CD4-positive, alpha-beta T cell treated with Interleukin-10 for 1 hour (primary cell): ENCODE measurements at places on chromosomes 1 and 21.

DNA sequence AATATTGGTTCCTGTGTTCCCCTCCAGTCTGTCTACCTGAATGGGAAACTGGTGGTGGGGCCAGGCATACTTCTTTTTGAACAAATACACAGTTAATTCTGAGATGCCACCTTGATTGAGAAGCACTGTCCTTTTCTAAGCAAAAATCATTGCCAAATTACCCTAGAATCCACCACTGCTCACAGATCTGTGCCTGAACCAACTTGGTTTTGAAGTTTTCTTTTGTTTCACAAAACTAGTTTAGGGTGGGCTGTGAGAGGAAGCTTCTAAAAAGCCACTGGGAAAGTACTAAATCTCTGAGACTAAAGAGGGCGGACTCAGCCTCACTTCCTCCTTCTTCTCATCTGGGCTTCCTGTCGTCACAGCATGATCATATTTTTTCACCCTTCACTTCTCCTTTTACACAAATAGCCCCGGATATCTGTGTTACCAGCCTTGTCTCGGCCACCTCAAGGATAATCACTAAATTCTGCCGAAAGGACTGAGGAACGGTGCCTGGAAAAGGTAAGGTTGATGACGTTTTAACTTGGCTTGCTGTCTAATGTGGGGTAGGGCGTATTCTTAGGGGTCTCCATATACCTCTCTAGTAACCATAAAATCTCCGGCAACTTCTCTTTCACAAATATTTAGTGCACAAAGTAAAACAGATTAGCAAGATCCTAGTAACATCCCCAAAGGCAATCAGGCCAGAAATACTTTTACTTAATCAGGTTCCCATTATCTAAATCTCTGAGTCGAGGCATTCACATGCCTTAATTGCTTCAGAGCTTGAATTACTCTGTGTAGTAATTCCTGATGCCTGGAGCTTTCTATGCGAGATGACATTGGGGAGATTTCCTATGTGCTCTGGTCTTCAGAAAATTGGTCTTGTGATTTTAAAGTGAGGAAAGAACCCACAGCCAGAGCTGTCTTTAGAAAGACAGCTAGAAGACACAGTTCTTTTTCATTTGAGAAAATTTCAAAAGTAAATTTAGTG is at the start of gene CD53:
TSS of gene CD53 (plus strand) at position 404 of the 976 bp plus-strand sequence. CDS start 18,261 bp downstream, outside the sequence.
- DNase-seq: peak; percentile 84

DNA sequence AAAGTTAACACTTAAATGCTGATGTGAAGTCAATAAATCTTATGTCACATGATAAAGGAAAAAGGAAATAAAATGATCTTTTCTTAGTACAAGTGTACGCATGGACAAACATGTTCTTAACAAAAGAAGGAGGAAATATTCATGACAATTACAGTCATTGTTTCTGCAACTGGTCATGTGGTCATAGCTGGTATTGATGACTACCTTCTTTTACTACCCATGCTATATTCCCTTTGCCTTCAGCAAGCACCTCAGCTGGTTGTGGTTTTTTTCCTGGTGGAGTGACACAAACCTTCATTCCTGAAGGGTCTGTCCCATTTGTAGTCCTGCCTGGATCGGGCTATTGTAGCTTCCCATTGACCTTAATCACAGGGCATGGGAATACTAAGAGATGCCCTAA is 23.4 kb upstream of the TSHB start:
- no peak for DNase-seq

GRCh38 chr1:225811622-225812487 is 1.9 kb downstream of the EPHX1 start:
- no peak for DNase-seq

DNA sequence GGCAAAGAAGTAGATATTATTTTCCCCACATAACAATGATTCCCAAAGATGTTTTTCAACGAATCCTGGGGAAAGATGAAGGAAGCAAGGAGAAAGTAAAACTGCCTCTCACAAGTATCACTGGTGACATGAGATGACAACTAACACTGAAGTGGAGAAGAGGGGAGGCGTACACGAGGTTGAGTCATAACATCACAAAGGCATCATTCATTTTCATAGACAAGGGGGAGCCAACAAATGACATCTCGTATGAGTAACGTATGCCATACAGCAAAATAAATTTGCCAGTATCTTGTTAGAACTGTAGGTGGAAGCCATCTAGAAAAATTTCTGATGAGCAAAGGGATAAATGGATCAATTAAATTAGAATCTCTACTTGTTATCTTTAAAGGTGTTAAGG is 56.6 kb downstream of the ATP1B1 start:
- no peak for DNase-seq

GRCh38 chr1:4411862-4412261 is 242.5 kb upstream of the AJAP1 start:
- DNase-seq: no peak

GRCh38 chr1:243568793-243569192 is 281.2 kb downstream of the AKT3 start:
- no peak for DNase-seq

DNA sequence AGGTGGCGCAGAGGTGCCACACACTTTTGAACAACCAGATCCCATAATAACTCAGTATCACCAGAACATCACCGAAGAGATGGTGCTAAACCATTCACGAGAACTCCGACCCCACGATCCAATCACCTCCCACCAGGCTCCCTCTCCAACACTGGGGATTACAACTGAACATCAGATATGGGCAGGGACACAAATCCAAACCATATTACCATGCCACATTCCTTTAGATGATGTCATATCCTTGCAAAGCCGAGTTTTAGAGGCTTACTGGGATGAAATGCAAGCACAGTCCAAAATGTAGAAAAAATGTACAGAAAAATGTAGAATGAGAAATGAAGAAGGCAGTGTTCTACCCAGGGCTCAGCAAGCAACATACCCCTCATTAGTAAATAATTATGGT is 64.7 kb downstream of the SGIP1 start:
- DNase-seq: no peak

DNA sequence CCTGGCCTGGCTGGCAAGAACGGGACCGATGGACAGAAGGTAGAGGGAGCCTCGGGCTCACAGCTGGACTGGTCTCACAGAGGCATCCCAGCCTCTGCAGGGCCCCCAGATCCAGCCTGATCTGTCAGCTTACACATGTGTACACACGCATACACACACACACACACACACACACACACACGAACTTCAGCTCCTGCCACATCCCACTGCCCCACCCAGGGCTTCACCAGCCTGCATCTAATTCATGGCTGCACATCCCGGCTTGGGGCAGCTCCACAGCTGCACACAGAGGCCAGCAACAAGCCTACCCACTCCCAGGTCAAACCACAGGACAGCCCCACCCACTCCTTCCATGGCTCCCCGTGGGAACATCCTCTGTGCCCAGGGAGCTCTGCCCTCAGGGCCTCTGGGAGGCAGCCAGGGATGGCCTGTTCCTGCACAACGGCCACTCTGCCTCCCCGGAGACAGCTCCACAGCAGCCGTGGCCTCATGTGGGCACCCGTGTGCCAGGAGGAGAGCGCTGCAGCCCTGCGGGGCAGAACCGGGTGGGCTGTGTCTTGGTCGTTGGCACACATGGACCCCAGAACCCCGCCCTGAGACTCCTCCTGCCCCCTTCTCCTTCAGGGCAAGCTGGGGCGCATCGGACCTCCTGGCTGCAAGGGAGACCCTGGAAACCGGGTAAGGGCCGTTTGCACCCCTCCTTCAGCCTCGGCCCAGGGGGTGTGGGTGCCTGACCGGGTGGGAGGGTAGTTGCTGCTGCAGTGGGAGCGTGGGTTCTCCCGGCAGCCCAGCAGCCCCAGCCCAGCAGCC is 19.1 kb downstream of the COL6A2 start:
- DNase-seq: no peak

GRCh38 chr1:205375835-205376545 is 19.3 kb upstream of the KLHDC8A start:
- DNase-seq: no peak

DNA sequence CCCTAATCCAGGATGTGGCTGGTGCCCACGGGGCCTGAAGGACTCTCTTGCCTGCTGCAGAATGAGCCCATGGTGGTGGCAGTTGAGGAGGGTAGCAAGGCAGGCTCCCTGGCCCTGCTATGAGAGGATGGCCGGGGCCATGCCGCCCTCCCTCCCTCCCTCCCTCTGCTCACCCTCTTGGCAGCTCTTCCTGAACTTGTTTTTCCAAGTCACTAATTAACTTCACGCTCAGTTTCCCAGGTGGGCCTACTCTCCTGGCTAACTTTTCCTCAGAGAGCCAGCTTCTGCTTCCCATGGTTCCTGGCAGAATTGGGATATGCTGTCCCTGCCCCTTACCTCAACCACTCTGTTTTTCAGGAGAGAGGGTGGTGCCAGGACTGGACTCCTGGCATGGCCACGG is 10.2 kb downstream of the KCNC4 start:
- no peak for DNase-seq

DNA sequence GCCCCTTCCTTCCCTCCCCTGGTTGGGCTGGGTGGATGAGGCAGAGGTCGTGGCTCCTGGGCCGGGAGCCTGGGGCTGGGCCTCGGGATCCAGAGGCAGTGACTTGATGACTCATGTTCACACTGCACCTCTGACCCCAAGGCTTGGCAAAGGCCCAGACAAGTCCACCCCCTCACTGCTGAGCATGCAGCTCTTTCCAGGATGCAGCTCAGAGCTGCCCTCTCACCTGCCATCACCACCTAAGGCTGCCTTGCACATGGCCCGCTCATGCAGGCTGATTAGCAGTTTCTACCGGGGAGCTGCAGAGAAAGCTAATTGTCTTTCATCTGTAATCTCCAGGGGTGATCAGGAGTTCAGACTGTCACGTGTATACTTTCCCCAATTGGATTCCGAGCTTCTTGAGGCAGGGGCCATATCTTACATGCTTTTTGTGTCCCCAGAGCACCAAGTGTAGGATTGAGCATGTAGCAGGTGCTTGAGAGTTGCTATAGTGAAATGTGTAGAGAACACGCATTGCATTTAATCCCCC is 62.1 kb downstream of the LRRN2 start:
- no peak for DNase-seq

- no peak for DNase-seq
Measured at GRCh38 chr21:26798856-26799751, 46.1 kb downstream of the ADAMTS1 start.

DNA sequence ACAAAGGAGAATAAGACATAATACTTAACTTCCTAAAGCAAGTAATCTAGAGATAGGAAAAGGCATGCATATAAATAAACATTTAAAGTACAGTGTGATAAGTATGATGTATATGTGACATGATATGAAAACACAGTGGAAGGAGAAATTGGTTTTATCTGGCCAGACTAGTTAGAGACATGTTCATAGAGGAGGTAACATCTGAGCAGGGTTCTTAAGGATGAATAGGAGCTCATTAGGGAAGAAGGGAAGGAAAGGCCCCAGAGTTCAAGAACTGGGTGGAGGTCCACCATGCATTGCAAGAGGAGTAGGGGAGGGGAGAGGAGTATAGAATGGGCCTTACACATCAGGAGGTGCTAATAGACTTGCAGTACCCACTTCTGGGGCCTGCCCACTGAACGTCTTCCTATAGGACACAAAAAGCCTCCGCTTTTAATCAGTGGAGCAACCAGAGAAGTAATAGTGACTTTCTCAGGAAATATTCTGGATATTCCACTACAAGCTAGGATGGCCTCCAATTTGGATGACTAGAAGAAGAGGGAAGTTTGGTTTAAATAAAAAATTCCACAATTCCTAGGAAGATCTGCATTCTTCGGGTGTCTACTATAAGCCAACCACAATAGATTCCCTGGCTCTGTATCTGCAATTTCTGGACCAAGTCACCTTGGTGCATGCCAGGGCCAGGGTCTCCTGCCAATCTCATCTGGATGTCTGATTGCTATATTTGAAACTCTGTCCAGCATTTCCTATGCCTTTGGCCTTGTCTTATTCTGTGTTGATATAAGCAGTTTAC is 41.9 kb downstream of the NGF start:
- no peak for DNase-seq

DNA sequence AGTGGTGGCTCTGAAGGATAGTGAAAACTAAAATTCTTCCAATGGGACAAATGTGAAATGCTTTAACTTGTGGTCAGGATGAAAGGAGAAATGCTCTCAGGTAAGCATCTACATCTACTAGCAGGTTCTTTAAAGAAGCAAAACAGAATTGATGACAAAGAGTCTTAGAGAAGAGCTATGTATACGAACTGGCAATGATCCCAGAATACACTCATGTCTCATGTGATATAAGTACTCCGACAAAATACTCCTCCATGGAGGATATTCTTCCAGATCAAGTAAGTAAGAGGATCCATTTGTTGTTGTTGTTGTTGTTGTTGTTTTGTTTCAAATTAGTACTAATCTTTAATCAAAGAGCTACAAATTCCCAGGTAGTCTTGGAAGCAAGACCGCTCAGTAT is 174.0 kb upstream of the ATP1B1 start:
- DNase-seq: no peak

- DNase-seq: no peak
Measured at GRCh38 chr1:73801912-73802429, 396.0 kb downstream of the LRRIQ3 start.

DNA sequence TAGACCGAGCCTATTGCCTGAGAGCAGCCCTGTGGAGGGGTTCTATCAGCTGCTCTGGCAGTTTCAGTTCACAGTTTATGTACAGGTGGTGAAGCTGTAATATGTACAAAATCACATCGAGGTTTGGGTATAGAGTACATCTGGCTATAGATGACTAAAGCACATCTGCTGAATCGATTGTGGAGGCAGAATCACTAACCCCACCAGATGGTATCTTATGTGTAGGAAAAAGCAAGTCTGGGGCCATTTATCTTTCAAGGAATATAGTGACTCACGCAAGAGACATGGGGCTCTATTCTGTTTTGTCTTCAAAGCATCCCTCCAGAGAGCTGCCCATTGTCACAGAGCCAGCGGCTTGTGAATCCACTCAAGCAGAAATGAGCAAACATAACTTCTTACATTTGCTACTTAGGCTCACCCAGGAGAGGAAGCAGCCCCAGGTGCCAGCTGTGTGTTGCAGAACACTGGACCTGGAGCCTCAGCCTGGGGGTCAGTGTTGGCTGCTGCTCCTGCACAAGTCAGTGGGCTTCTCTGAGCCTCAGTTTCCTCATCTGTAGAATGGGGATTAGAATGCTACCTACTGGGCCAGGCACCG is 21.3 kb downstream of the MIIP start:
- no peak for DNase-seq

GRCh38 chr1:70887936-70888335 is 159.7 kb downstream of the PTGER3 start:
- no peak for DNase-seq

DNA sequence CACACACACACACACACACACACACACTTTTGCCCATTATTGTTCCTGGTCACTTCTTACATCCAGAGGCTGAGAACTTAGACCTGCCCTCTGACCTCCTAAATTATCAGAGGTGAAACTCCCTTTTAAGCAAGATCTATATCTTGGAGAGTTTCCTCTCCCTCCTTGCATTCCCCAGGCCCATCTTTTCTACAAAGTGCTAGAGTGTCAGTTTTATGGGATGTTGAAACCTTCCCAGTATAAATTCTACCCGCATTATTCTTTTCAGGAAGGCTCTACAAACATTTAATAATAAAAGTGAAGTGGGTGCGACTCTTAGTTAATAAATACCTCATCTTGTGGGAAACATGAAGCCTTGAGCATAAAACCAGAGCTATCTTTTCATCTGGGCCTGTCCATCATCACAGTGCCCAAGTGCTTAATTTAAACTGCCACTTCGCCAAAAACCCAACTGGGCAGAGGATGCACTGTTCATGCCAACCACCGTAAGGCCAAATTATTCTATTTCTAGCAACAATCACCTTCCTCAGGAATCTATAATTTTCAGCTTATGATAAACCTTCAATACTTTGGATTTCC is 458.2 kb upstream of the RUNX1 start:
- DNase-seq: no peak
